ENCODE measurements at places on chromosomes 7 and 10.

DNA sequence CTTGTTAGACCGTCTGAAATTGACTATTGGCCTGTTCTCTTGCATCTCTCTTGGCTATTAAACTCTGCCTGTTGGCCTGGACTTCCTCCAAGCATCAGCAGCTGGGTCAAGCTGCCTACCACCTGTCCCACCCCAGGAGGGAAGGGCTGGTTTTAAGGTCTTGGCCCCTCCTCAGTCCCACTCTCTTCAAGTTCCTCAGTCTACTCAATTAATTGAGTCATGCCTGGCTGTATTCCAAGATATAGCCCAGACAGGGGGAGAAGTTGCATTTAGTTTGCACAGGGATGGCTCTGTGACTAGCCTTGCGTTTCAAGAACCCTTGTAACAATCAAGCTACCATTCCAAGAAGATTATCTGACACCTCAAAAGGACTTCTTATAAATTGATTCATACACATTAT lies 113.8 kb upstream of the GLI3 start:
- DNase-seq = no peak

DNA sequence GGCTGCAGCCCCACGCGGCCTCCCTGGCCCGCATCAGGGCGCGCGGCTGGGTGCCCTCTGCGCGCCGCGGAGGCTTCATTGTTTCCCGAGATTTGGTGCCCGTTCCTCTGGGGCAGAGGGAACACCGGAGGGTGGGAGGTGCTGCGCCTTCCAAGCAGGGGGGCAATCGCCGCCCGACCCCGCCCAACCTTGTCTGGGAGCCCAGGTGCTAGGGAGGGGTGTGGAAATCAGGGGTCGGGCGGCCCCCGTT lies 1.0 kb upstream of the NRP1 start:
- DNase-seq = no peak

GRCh38 chr7:1851721-1852516 lies 181.8 kb downstream of the ELFN1 start:
- DNase-seq = no peak

DNA sequence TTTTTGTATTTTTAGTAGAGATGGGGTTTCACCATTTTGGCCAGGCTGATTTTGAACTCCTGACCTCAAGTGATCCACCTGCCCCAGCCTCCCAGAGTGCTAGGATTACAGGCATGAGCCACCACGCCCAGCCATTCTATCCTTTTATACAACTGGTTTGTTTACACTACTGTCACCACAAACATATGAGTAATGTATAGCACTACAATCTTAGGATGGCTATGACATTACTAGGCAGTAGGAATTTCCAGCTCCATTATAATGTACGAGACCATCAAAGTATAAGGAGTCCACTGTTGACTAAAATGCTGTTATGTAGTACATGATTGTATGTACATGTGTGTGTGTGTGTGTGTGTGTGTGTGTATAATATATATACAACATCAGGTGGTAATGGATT lies 1126.1 kb upstream of the LRRN3 start:
- DNase-seq = no peak

GRCh38 chr10:113735913-113736312 lies 15.6 kb upstream of the PLEKHS1 start:
- no peak for DNase-seq
